GM12891 (cell line): ENCODE measurements at places on chromosomes 11 and 22.

DNA sequence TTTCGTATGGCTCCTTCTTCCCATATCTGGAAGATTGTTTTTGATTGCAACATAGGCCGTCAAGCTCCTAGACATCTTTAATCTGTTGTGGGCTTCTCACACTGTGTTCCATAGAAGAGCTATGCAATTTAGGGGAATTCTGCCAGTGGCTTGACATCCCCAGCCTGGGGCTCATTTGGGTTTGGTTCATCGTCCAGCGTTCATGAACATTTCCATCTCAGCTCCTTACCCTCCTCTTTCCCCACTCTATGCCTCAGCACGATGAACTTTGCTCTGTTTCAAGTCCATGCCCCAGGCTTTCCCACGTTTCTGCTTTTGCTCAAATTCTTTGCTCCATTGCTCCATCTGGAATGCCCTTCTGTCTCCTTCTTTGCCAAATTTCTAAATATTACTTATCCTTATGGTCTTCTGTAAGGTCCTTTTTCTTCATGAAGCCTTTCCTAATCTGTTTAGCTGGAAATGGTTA lies 26.1 kb upstream of the CLMP start:
- no peak for DNase-seq

DNA sequence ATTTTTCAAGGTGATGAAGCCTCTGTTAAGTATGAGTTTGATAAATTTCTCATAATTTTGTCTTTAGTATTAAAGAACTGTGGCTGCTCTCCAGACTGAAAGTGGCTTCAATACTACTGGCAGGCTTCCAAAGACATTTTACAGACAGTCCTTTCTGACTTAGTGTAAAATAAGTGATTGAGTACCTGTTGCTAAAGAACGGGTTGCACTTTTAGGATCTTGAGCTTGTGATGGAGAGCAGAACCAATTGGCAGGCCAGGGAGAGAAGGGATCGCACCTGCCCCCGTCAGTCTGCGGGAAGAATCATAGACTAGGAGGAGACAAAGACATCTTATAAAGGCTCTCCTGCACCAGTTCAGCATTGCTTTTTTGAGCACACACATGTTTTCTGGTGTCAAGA lies 4.4 kb downstream of the NCAM1 start:
- DNase-seq, result no peak

DNA sequence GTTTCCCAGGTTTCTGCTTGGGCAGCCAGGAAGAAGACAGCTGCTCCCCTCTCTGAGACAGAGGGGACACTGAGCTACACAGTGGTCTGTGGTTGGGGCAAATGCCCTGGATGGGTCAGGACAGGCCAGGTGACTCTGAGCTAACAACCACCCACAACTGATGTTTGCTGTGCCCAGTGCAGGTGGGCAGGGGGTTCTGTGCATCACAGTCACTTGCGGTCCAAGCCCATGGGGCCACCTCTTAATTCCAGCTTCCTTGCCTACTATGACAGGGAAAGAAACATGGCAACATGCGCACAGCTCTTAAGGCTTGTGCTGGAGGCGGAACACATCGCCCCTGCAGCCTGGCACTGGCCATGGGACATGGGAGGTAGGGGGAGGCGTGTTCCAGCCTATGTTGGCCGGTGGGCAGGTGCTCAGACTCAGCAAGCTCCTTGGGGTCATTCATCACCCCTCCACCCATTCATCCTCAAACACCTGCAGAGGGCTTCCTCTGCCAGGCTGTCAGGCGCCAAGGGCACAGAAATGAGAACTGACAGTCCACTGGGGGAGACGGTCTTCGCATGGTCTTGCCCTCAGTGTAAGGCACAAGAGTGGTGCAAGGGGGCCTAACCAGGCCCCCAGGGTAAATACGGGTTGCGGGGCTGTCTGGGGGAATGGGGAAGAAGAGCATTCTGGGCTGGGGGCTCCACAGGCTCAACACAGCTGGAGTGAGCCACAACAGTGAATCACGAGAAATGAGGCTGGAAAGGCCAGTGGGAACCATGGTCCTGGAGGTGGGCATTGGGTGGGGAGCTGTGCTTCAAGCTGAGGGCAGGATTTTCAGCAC lies 55.6 kb downstream of the ARFGAP3 start:
- DNase-seq, result no peak

DNA sequence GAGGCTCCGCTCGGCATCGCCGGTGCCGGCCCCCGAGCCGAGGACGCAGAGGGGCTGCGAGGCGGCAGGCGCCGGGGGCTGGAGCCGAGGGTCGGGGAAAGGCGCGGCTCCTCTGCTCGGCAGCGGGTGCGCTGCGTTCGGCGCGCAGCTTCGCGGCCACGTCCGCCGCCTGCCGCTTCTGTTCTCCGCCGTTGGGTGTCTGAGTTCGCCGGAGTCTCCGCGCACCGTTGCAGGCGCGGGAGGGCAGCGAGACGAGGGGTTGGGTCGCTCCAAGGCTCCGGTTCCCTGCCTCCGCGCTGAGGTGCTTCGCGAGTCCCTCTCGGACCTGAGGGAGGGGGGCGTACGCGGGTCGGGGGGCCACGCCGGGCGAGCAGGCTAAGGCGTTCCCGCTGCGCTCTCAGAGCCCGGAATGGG lies 347 bp downstream of the MN1 start:
- DNase-seq, result peak; percentile 41

DNA sequence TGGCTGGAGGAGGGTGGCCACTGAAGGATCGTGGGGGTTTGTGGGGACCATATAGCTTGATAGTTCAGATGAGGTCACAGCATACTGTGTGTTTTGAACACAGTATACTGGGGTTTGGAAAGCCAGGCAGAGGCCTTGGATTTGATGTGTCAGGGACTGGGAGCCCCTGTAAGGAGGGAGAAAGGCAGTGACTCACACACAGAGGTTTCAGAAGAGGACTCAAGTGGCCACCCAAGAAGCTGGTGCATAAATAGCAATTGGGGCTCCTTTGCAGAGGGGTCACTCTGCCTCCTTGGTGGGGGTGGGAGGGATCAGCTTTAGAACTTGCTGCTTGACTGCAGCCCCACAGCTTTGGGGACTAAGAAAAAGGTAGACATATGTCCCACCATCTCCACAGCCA lies 39.3 kb downstream of the SLC5A1 start:
- DNase-seq, result no peak

DNA sequence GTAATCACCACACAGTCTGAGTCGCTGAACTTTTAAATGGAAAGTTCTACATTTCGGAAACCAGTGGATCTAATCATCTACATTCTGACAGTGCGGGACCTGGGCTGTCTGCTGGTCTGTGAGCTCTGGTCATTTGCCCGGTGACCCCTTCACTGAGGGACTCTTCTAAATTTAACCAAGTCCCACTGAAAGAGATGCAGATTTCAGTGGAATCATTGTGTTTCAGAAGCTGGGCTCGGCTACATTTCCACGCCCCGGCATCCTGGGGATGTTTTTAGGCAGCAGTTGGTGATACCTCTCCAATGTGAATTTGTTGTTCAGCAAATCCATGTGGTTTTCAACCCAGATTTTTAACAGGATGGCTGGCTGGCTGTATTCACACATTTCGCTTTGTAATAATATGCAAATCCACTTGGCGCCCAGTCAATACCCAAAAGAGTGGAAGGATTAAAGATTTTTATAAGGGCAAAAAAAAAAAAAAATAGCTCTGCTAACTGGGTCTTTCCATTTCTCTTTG lies 145.5 kb upstream of the RASSF10 start:
- DNase-seq, result no peak

- no peak for DNase-seq
These were observed 61.8 kb downstream of the ANO1 start for GRCh38 chr11:70139785-70140410.
